ENCODE measurements at places on chromosomes 11 and 22.
A peak's percentile ranks its signal among the peaks of the same experiment; 100 is the strongest.

DNA sequence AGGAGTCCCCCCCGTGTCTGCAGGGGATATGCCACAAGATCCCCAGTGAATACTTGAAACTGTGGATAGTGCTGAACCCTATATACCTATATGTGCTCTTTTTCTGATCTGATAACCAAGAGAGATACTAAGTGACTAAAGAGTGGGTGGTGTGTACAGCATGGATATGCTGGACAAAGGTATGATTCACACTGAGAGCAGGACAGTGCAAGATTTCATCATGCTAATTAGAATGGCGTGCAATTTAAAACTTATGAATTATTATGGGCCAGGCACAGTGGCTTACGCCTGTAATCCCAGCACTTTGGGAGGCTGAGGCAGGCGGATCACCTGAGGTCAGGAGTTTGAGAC, 90.2 kb upstream of the ALKBH3 start:
- no peak for DNase-seq

- DNase-seq: no peak
These were observed 45.1 kb upstream of the FBXO3 start for GRCh38 chr11:33819278-33820035.

GRCh38 chr22:50174382-50175190, 4.1 kb downstream of the PANX2 start:
- no peak for DNase-seq

GRCh38 chr11:6755303-6755952, 16.3 kb downstream of the OR2AG2 start:
- no peak for DNase-seq

DNA sequence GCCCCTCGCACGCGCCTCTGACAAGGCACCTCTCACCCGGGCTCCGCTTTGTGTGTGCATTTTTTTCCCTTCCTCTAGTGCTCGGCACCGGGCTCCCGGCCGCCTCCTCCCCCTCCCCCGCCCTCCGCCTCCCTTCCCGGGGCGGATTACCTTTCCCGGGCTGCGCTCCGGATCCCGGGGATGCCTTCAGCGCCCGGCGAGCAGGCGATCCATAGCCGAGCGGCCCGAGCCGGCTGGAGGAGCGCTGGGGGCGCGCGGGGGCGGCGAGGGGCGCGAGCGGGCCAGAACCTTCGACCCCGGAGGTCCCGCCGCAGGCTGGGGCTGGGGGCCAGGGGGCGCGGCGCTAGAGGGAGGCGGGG, 282 bp downstream of the MPPED2 start:
- no peak for DNase-seq

- DNase-seq: no peak
These were observed 8.6 kb upstream of the CD82 start for GRCh38 chr11:44556735-44557409.

DNA sequence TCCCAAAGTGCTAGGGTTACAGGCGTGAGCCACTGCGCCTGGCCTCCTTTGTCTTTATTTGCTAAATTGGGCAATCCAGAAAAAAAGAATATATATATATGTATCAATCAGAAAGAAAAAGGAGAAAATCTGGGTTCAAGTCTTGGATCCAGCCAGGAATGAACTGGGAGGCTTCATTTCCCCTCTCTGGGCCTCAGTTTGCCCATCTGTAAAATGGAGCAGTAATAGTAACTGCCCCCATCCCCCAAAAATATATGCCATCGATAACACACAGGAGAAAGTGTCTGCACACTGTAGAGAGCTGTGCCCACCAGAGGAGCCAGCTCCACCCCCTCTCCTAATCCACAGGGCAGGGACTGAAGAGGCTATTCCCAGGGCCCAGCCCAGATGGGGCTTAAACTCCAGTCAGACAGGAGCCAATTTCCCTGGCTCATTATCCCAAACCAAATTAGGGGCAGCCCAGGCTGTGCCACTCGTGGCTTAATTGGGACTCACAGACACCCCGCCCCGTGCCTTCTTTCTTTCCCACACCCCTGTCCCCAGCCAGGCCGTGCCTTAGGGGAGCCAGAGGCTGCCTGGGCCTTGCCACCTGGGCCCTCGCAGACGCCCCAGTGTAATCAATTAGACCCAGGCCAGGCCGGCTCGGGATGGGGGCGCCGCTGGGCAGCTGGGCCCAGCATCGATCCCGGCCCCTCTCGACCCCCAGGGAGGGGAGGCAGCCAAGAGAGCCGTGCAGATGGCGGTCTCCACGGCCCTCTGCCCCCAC, 171.5 kb downstream of the MN1 start:
- DNase-seq: no peak

DNA sequence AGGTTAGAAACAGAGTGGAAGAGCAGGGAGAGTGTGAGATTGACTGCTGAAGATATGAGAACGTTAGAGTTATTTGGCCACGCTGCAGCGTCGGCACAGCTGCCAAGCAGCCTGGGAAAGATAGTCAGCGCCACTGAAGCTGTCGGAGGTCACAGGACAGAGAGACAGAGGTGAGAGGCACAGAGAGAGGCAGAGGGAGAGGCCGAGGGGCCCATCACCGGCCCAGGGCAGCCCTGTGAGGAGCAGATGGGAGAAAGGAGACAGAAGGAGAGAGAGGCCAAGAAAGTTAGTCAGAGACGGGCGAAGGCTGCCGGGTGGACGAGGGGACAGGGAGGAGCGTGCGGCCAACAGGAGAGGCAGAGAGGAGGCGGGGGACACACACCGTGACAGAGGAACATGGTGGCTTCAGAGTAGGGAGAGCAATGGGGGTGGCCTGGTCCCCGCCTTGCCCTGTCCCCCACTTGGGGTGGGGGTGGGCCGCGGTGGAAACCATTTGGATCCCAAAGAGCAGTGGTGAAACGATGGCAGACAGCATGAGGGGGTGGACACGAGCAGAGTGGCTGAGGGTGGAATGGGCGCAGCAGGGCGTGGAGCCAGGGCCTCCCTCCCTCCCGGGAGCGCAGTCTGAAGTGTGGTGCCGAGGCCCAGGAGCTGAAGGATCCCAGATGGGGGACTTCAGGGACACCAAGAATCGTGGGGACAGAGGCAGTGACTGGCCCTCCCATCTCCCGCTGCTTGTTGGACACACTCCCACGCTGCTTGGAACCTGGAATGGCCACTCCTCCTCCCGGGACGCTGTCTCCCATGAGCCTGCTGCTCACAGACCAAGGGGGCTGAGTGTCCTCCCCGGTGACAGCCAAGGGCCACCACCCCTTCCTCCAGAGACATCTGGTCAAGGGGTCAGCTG, 26.6 kb downstream of the LRRC10B start:
- DNase-seq: no peak

- no peak for DNase-seq
These were observed 2.7 kb upstream of the SREBF2 start for GRCh38 chr22:41830174-41830573.

DNA sequence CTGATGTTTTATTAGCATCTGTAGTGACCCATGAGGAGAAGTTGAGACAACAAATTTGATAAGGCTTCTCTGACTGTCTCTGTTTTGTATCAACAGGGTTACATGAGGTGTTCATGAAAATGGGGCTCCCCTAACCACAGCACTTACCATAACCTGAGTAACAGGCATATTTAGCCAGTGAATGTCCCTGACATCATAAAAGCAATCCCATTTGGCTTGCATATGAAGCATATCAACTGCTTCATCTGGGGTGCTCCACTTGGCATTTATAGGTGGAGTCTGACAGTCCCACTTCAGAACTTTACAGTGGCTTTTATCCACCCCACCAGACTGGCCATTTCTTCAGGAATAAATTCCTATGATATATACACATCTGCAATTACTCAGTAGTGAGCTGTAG, 257.6 kb downstream of the LUZP2 start:
- no peak for DNase-seq

- DNase-seq: no peak
These were observed 126.1 kb downstream of the HIPK3 start for GRCh38 chr11:33383075-33383919.

- no peak for DNase-seq
These were observed 52.5 kb upstream of the TTC12 start for GRCh38 chr11:113261709-113262475.

DNA sequence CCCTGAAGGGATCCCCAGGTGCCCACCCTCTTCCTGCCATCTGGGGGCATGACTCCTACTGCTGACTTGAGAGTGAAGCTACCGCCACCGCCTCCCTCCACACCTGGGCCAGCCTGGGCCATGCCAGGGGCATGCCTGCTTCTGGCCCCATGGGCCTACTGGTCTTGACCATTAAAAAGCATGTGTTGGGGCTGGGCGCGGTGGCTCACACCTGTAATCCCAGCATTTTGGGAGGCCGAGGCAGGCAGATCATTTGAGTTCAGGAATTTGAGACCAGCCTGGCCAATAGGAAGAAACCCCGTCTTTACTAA, 37.7 kb upstream of the CCDC188 start:
- no peak for DNase-seq

DNA sequence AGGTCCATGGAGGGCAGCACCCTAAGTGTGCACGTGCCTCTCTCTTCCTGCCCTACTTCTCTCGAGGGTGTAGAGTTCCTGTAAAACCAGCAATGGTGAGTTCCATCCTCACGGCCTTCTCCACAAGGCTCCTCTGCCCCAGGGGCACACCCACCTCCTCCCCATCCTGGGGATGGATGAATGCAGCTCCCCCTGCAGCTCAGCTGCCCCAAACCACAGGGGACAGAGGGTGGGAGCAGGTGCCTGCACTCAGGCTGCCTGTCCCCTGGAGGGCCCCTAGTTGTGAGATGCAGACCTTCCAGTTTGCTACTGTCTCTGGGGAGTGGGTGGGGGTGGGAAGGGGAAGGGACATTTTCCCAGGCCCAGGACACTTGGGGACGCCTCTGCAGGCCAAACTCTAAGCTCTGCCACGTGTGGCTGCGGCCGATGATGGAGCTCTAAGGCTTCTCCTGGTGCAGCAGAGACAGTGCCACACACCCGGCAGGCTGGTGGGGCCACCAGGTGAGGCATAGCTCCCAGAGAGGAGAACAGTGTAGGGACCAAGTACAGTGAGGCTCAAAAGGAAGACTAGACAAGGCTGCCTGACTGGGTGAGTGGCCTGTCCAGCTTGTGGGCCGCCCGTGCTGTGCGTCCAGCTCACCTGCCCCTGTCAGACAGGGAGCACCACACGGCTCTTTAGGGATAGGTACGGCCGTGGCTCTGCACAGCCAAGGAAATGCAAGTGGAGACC, 540.9 kb downstream of the TBC1D22A start:
- no peak for DNase-seq

DNA sequence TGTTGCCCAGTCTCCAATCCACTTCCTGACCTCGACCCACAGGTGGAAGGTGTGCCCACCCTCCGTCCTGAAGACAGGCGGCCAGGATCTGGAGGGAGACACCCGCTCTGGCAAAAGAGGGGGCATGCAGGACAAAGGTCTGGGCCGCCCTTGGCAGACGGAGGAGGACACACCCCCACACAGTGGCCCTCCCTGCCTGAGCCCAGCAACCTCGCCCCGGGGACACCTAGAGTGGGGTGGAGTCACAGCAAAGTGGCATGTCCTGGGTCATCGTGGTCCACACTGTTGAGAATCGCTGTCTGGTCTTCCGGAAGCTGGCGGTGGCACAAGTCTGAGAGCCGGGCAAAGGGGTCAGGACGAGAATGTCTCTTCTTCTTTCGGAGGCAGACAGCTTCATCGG, 47.9 kb downstream of the IGSF9B start:
- DNase-seq: no peak

DNA sequence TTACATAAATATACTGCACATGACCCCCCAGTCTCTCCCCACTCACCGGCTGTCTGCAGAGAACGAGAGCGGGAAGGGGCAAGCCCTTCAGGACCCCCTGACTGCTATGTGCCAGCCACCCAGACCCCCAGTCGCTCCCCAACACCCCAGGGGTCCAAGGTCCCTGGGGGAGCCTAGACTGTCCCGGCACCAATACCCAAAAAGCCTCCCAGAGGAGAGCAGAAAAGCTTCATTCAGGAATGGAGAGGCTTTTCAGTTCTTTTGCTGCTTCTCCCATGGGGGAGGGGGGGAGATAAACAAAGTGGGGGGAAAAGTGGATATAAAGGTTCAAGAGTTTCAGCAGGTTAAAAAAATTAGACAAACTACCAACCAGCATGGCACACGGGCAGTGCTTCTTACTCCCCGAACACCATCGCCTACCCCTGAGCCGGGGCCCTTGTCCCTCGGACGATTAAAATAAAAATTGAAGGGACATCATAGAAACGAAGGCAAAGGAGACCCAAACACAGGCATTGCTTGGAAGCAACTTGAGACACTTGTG, 1.3 kb downstream of the CSNK1E start:
- no peak for DNase-seq

DNA sequence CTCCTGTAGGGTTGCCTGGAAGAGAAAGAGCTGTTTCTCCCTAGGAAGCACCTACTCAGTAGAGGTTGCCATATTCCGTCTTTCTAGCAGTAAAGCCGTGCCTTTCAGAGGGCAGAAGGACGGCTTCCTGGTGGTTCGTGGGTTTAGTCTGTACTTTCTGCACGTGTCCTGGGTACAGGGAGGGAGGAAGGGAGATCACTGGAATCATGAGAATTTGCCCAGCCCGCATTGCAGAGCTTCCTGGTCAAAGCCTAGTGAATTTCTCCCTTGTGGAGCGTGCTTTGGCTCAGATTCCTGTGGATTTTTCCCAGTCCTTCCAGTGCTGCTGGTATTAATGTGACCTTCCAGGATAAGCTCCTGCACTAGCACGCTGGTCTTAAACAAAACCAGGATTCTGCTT, 44.9 kb downstream of the GRAMD1B start:
- DNase-seq: no peak

DNA sequence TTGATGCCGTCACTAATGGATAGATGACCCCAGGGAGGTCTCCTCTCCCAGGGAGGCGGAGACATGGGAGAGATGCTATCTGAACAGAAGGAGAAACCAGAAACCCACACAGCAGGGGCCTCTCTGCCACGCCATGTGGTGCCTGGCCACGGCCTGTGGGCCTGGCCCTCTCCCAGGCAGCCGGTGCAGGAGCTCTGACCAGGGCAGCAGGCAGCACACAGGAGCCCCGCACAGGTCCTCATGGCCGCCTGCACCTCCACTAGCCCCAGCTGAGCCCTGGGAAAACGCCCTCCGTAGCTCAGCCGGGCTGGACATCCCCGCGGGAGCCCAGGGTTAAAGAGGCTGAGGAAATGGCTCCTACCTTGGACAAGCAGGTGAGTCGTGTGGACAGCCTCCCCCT, 19.8 kb downstream of the IGSF9B start:
- DNase-seq: no peak

GRCh38 chr22:30197389-30197788, 49.2 kb downstream of the LIF start:
- DNase-seq: no peak

DNA sequence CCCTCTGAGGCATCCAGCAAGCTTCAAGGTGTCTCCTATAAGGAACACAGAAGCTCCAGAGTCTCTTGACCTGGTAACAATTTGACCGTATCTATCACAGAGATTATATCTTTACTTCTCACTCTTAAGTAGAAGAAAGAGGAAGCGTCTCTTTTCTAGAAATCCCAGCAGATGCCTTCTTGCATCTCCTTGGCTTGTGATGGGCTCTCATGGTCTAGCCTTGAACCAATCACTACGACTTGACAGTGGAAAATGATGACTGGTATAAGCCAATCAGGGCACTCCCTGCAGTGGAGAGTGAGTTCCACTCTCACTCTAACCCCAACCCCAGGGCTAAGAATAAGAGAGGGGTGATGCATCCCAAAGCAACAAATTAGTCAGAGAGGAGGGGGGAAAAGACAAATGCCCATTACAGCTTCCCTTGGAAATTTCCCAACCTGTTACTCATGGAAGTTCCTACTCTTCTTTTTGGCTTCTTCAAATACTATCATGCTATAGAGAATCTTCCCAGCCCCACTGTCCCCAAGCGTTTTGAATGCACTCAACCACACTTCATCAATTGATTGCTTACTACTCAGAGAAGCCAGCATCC, 293.5 kb downstream of the MN1 start:
- DNase-seq: no peak

- DNase-seq: no peak
These were observed 37.9 kb downstream of the NECTIN1 start for GRCh38 chr11:119691020-119691666.

GRCh38 chr11:33912405-33913361, 20.8 kb upstream of the LMO2 start:
- peak; percentile 51 for DNase-seq
